Thoracic aorta endothelial cell (primary cell): ENCODE measurements at places on chromosomes 1 and 21. TPM values are rescaled to one million over a fixed set of nuclear protein-coding genes. Genes with fewer than 3 reads are reported as not detected.

The PTGFR gene
- total RNA-seq: under 0.01 and 0.14 TPM in 2 replicates

The GPATCH3 gene
- 7.5 and 7.8 TPM in 2 replicates for total RNA-seq

The TTC39A gene
- 1.2 and 1.6 TPM in 2 replicates for total RNA-seq

The KIAA1614 gene
- 0.66 and 1.9 TPM in 2 replicates for total RNA-seq

The KCNK1 gene
- 1.4 TPM in 1 of 2 replicates, not detected in the other for total RNA-seq

The BTBD8 gene
- 2.1 and 2.9 TPM in 2 replicates for total RNA-seq

The HMGN1 gene
- total RNA-seq: 317 and 353 TPM in 2 replicates

The XCL1 gene
- total RNA-seq: not detected in 2 replicates

The RXFP4 gene
- not detected in 2 replicates for total RNA-seq

The UAP1 gene
- 185 and 237 TPM in 2 replicates for total RNA-seq

The HSPA6 gene
- total RNA-seq: 0.22 and 0.27 TPM in 2 replicates

The FCGR1A gene
- not detected in 2 replicates for total RNA-seq

The NDC1 gene
- 53.6 and 75.5 TPM in 2 replicates for total RNA-seq
